ENCODE measurements at places on chromosomes 12 and 14.

- no peak for DNase-seq
Observed at GRCh38 chr12:58537278-58537677, 383.0 kb downstream of the LRIG3 start.

DNA sequence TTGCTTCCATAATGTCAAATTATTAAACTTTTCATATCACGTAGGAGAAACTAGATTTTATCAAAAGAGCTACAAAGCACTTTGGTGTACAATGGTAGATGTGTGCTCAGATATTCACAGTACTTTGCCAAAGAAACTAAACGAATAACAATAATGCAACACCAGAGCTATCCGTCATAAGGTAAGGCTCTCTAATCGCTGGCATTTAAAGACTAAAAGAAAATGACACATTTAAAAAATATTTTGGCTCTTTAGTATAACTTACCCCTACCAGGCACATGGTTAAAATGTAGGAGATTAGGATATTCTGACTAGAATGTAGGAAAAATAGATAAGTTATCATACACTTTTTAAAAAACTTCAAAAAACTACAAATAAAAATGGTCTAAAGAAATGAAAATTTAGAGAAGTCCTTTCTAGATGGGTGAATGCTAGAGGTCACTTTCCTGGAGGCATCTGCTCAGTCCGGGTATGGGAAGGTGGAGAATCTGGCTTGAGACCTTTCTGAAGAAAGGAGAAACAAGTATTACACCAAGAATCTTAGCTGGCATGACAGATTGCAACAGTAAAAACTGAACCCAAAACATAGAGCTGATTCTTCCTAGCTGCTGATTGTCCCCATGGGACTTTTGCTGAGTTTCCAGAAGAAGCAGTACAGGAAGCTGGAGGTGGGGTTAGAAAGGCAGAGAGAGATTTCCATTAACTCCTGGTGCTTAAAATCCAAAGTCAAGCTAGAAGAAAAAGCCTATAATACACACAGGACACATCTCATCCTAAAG, 67.9 kb downstream of the FAR2 start:
- DNase-seq: peak; percentile 26

- DNase-seq: no peak
Observed at GRCh38 chr12:31586728-31587127, 4.2 kb downstream of the DENND5B start.

- DNase-seq: no peak
Observed at GRCh38 chr12:132077322-132078100, 66.6 kb downstream of the DDX51 start.

DNA sequence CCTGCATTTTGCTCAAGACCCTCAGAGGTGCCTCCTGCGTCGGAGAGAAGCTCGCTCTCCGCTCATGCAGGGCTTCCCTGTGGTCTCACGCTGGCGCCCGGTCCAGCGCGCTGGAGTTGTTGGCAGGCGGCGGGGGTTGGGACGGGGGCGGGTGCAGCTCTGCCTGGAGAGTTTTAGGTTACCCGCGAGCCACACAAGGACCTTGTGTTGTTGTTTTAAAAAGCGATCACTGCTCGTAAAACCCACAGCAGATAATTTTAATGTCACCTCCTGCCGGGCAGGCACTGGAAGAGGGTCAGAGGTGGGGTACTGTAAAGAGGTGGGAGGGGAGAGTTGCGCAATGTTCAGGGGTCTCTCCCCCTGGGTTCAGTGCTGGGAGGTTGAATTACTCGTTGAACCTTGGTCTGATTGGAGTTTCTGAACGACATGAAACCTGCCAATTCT, 850 bp downstream of the SMOC1 start:
- DNase-seq: no peak

- DNase-seq: no peak
Observed at GRCh38 chr12:126228936-126229335, 1163.7 kb downstream of the AACS start.

DNA sequence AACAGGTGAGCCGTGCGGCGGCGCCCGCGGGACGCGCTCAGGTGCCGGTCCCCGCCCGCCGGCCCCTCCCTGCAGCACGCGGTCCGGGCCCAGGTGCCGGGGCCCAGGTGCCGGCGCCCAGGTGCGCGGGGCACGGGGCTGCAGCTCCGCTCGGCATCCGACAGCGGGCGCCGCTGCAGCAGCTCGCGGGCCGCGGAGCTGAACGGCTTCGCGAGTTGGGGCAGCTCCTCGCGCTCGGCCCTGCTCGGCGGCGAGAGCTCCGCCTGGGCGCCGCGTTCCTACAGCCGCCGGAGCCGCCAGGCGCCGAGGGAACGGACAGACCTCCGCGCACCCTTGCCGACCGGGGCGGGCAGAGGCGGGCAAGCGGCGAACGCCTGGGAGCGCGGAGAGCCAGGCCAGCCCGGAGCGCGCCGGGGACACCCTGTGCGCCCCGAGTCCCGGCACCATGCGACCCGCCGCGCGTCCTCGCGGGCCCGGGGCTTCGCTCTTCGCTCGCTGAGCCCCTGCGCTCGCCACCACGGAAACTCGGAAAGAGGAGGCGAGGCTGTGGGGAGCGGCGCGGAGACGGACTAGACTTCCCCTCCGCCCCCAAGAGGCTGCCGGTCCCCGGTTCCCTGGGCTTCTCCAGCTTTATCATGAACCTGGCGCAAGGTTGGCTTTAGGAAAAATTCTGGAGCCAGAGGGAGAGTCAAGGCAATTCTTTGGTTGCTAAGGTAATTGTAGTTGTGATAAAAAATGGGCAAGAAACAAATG, at the start of gene RGS6:
TSS of gene RGS6 (plus strand) at position 201 of the 753 bp plus-strand sequence.
- peak; percentile 59 for DNase-seq

- no peak for DNase-seq
Observed at GRCh38 chr14:73771848-73772638, 57.9 kb upstream of the PNMA1 start.

- DNase-seq: no peak
Observed at GRCh38 chr12:120994059-120994458, 15.7 kb downstream of the HNF1A start.

GRCh38 chr12:45357539-45358417, 141.9 kb downstream of the ANO6 start:
- peak; percentile 72 for DNase-seq

GRCh38 chr12:127749416-127749815, 517.6 kb upstream of the TMEM132C start:
- no peak for DNase-seq

GRCh38 chr14:61518403-61518802, 176.9 kb upstream of the HIF1A start:
- DNase-seq: no peak

DNA sequence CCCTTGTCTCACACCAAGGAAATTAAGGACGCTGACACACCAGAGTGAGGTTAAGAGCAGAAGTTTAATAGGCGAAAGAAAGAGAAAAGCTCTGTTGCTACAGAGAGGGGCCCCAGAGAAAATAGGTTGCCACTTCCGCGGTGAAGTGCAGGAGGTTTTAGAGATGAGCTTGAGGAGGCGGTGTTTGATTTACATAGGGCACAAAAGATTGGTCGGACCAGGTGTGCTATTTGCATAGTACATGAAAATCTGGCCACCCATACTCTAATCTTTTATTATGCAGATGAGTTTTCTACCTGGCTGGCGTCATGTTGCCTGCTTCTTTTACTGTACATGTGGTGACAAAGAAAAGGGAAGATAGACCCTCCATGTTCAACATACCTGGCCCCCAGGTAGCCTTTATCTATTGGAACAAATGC, 23.3 kb upstream of the MYF6 start:
- no peak for DNase-seq

DNA sequence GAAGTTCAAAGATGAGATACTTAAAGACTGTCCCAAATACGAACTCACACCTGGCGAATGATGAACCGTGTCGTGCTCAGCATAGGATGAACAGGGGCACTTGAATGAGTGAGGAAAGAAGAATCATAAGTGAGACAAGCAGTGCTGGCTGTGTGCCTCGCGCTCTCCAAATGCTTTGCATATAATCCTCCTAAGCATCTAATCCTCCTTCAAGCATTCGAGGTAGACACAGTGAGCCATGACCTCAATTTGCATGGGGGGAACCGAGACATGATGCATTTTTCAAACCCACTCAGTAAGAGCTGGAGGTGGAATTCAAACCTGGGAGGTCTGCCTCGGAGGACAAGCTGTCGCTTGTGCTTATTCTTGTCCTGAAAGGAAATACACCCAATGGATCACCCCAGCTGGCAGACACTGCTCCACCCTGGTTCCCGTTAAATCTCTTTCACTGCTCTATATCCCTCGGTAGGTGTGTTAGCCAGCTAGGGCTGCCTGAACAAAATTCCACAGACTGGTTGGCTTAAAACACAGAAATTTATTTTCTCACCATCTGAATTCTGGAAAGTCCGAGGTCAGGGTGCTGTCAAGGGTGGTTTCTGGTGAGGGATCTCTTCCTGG, 274.0 kb downstream of the SLC15A4 start:
- DNase-seq: no peak

GRCh38 chr14:93862265-93862664, 64.9 kb upstream of the FAM181A start:
- DNase-seq: no peak

DNA sequence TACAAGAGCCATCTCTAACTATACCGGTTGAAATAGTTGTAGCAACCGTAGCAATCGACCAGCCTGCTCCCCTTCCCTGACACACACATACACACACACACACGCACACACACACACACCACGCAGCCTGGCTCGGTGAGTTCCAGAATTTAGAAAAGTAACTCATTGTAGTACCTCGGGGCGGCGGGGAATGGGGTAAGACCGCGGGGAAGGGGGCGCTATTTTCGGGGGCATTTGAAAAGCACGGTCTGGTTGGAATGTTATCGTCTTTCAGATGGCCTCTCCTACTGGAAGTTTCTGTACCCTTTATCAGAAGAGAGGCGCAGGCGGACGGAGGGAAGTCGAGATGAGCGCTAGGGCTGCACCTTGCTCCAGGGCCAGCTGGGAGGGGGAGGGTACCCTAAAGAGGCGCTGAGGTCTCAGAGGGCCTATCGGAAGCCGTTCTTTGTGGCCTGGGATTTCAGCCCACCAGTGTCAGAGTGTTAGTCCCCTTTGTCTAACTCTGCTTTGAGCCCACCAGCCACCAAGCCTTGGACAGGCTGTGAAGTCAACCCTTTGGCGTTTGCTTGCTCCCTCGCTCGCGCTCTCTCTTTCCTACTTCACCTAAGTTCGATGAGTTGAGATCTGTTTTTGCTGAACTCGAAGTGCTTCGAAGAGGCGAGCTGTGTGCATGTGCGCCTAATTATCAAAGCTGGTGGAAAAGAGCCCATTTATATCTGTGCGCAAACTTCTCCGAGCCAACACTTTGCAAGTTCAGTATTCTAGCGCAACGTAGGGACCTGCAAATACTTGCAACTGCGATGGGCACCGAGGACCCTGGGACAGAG, 837 bp downstream of the COL2A1 start:
- no peak for DNase-seq

DNA sequence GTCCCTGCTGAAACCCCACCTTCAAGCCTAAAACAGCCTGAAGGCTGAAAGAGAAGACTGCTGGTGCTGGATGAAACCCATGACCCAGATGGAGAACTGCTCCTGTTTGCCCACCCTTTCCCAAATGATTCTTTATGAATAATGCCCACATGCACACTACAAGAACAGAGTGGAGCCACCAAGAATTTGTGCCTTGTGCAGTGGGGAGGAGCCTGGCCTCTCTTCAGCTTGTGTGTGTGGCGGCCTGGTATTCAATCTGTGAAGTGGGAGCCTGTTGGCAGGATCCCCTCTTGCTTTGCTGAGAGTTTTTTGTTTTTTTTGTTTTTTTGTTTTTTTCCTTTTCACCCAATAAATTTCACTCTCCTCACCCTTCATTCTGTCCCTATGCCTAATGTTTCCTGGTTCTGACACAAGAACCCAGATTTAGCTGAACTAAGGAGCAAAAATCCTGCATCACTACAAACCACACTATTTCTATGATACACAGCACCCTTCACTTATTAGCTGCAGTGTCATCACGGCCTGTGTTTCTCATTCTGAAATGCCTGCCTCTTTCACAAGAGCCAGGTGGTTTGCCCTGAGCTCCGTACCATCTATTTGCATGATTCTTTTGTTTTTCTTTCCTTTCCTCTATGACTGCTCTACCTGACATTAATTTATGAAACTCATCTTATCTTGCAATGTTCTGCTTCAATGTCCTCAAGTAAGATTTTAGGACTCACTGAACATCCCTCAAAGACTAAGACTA, 585.5 kb upstream of the ATXN7L3B start:
- no peak for DNase-seq

DNA sequence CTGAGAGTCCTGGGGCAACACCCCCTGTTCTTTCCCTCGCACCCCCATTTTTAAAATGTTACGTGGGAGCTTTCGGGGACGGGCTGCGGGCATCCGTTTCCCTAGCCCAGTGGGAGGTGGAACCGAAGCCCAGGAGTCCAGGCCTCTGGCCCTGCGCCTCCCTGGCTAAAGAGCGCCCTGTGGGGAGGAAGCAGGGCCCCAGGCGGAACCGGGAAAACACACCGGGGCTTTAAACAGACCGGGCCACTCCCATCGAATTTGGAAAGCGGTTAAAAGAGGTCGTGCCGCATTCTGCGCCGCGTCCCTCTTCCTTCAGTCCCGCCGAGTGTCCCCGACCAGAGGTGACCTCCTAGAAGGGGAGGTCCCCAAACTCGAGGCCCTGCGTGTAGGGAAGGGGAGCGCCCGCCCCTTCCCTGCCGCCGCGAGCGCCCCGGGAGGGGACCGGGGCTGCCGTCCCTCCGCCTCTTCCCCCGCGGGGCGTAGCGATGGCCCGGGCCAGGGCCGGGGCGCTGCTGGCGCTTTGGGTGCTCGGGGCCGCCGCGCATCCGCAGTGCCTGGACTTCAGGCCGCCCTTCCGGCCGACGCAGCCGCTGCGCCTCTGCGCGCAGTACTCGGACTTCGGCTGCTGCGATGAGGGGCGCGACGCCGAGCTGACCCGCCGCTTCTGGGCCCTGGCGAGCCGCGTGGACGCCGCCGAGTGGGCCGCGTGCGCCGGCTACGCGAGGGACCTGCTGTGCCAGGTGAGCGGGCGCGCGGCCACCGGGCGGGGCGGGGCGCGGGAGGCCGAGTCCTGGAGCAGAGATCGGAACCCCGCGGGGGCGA, at the start of gene HHIPL1:
TSS of gene HHIPL1 (plus strand) at position 407 of the 822 bp plus-strand sequence. CDS start at position 486, 79 bp downstream.
- DNase-seq: peak; percentile 58

GRCh38 chr12:26828280-26829073, 4.5 kb downstream of the ITPR2 start:
- no peak for DNase-seq

DNA sequence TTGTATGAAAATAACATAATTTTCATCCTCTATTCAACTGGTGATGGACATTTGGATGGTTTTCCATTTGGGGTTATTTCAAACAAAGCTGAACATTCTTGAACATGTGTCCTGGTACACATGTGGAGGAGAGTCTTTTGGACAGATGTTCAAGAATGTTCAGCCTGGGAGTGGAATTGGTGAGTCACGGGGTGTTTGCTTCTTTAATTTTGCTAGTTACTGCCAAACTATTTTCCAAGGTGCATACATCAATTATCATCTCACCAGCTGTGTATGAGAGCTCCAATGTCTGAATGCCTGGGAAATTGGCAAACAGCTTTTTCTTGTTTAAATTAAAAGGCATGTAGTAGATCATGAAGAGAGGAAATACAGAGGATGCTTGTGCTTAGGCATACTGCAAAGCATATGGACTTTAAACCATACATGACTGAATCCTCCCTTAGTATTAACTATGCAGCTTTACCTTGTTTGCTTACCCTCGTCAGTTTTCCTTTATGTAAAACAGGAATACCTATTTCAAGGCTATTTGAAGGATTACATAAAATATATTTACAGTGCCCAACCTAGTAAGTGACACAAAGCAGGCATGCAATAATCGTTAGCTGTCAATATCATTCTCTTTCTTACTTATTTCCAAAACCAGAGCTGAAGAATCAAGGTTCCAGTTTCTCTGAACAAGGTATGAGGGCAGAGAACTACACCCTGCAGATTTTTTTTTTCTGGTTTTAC, 152.1 kb downstream of the ITPR2 start:
- peak; percentile 3 for DNase-seq
